ENCODE measurements at places on chromosomes 16 and 17.

DNA sequence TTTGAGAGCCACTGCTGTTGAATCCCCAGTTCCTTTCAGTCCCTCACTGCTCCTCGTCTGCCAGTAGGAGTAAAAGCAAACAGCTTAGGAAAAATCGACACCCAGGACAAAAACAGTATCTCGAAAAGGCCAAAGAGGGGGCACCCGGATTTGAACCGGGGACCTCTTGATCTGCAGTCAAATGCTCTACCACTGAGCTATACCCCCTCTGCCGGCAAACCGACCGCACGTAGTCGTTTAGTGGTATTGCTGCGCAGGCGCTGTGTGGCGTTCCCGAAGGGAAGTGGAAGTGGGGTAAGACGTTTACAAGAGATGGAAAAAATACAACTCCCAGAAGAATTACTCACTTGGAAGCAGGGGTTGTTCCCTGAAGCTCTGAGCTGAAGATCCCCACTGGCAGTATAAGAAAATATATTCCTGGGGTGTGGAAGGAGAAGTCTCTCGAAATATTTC, 2.2 kb upstream of the PLXDC1 start:
- DNase-seq, result peak; percentile 78

DNA sequence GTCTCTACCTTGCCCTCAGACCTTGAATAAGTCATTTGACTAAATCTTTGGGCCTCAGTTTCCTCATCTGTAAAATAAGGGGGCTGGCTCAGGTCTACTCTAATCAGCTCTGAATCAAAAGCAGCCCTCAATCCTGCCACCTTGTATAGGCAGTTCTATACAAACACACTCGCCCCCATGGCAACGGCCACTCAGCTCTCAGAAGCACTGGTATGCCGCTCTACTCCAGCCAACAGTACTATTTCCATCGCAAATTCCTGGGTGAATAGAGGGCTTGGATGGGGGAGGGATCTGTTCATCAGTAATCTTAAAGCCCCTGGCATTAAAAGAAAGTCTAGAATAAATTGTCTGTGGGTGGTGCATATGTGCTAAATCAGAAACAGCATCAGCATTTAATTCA, 21.2 kb upstream of the TAOK1 start:
- no peak for DNase-seq

GRCh38 chr17:80992077-80992947, 671 bp downstream of the CHMP6 start:
- DNase-seq, result no peak

- no peak for DNase-seq
Measured at GRCh38 chr17:51598824-51599223, 338.5 kb downstream of the UTP18 start.

- peak; percentile 28 for DNase-seq
Measured at GRCh38 chr16:68503334-68503733, 35.8 kb upstream of the ZFP90 start.

GRCh38 chr16:67445441-67445912, 14.6 kb downstream of the HSD11B2 start:
- no peak for DNase-seq

DNA sequence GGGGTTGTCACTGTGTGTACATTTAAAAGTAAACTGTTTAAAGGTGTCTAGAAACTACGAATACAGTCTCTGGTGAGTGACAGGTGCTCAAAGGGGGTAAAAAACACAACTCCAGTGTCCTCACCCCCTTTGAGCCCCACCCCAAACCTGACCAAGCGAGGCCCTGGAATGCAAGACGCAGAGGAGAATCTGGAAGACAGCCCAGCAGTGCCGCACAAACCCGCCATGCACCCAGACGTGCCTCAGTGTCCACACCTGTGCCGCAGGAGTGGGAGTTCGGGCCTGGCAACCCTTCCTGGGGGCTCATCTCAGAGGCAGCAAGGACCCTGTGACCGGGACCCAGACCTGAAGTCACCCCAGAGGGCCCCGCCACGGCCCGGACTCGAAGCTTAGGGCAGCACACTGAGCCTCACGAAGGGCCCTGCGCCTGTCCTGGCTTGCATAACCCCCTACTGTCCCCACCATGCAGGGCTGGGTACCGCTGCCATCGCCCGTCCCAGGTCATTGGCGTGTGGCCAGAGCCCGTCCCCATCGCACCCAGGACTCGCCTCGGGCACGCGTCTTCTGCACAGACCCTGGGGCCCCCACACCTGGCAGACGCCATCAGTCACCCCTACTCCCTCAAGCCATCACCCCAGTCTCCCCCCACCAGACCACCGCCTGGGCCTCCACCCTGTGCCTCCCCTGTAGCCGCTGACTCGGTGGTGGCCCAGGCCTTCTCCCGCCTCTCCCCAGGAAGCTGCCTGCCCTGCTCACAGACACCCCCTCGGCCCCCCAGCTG, 33.0 kb upstream of the ZC3H18 start:
- peak; percentile 15 for DNase-seq

- peak; percentile 91 for DNase-seq
Measured at GRCh38 chr17:37614391-37614790, 5.2 kb upstream of the SYNRG start.

- no peak for DNase-seq
Measured at GRCh38 chr17:38702916-38703741, 1.9 kb upstream of the MLLT6 start.

- DNase-seq, result no peak
Measured at GRCh38 chr16:66427871-66428681, 981 bp downstream of the BEAN1 start.

DNA sequence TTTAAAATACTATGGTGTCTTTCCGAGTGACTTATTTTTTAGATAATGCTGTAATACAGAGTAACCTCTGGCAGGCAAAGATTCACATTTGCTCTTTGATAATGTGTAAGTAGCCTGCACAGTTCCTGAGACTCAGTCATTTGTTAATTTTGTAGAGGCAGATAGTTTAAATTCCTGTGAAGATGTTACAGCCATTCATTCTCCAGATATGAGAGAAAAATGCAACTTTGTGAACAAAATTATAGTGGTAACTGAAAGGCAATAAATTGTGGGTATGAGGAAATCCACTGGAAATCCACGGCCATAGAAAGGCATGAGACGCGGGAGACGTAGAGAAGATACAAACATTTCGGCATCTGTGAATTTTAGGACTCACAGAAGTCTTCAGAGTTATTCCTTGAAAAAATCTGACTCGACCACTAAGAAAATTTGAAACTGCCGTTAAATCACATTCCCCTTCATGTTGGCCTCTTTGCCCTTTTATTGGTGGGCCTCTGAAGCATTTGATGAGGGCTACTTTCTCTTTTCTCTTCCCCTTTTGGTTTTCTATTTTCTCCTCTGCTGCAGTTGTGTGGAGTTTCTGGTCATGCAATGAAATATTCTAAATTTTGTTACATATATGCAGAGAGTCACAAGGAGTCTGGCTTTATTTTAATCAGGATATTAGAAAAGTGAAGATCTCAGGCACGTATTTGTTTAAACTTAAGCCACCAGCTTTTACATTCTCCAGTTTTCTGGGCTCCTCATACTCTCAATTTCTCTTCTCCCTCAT, 18.8 kb downstream of the HS3ST3A1 start:
- no peak for DNase-seq

- peak; percentile 87 for DNase-seq
Measured at GRCh38 chr17:82931699-82932517, 92.1 kb upstream of the ZNF750 start.

- no peak for DNase-seq
Measured at GRCh38 chr16:68055395-68055794, 29.8 kb upstream of the NFATC3 start.

GRCh38 chr16:70399951-70400350, 38.9 kb downstream of the ST3GAL2 start:
- DNase-seq, result no peak

GRCh38 chr17:78186692-78187595, at the start of the genes AFMID and TK1:
TSS of gene AFMID (plus strand) at chr17:78187362. CDS start at chr17:78187371, 9 bp downstream.
TSS of gene TK1 (minus strand) at chr17:78187052. CDS start at chr17:78186994, 58 bp downstream.
- DNase-seq, result peak; percentile 98

DNA sequence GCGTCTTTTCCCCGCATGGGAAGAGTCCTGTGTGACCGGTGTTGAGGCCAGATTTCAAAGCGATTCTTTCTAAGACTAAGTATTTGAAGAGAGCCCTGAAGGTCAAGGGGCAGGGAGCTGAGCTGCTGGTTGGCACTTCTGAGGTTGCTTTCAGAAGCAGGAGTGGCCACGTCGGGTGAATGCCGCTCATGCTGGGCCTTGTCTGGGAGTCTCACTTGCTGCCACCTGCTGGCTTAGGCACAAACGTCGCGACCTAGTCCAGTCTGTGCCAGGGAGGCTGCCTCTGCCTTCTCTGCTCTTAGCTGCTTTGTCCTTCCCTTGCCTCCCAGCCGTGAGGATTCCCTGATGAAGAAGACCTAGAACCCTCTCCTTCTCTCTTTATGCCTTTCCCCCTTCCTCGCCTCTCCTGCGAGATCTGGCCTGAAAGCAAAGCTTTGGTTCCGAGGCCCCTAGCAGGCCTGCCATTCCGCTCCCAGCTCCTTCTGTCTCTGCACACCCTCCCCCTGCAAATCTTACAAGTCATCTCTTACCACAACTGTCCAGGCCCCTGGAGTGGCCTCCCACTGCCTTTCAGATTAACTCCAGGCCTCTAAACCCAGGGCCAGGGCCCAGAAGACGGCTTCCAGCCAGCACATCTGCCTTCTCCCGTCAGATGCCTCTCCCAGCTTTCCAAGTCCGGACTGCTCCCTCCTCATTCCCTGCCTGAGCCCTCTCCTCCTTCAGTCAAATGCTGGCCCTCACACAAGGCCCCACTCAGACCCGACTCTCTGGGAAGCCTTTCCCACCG, 11.4 kb downstream of the CTNS start:
- peak; percentile 77 for DNase-seq

DNA sequence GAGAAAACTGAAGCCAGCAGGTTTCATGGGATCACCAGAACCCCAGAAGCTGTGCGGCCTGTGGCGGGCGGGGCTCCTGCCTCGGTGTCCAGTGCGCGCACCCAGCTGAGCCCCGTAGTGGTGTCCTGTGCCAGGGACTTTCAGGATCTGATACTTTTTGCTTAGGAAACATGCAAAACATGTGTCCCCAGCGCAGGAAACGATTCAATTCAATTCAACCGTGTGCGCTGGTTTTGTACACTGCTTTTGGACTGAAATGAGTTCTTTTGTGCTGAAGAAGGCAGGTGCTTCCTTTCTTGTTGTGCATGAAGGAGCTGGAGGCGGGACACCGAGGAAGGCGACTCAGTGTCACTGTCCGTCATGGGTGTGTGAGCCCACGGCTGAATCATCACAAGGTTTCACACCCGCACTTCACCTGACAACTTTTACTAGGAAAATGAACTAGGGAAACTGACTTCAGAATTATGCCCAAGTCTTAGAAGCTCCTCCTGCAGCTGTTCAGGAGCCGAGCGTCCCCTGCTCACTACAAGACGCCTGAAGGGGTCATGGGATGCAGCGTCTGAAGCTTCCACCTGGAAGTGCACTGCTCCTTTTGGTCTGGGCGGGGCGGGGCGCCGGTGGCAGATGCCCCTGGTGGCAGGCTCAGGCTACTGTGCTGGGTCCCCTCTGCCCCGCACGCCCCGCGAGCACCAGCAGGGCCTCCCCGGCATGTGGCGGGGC, 31.4 kb upstream of the ZNF750 start:
- peak; percentile 72 for DNase-seq

GRCh38 chr16:30700491-30700890, 1.5 kb downstream of the SRCAP start:
- no peak for DNase-seq

- DNase-seq, result peak; percentile 30
Measured at GRCh38 chr16:67403976-67404555, 10.8 kb upstream of the TPPP3 start.

DNA sequence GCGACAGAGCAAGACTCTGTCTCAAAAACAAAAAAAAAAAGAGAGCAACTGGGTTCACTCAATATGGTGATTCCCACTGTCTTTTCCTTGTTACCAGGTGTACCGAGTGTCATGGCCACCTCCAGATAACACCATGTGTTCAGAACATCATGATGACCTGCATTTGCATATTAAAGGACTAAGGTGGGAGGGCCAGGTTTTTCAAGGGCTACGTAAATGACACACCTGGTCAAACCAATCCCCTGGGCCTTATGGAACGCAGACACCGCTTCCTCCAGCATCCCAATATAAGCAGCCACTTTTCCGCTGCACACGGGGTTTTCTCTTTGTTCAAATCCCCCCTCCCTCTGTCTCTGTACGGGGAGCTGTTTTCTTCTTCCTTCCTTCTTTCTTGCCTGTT, 29.3 kb downstream of the WSCD1 start:
- DNase-seq, result no peak

GRCh38 chr17:33689725-33690124, 396.6 kb upstream of the ASIC2 start:
- no peak for DNase-seq

GRCh38 chr16:31414706-31415105, 13.5 kb downstream of the COX6A2 start:
- no peak for DNase-seq

DNA sequence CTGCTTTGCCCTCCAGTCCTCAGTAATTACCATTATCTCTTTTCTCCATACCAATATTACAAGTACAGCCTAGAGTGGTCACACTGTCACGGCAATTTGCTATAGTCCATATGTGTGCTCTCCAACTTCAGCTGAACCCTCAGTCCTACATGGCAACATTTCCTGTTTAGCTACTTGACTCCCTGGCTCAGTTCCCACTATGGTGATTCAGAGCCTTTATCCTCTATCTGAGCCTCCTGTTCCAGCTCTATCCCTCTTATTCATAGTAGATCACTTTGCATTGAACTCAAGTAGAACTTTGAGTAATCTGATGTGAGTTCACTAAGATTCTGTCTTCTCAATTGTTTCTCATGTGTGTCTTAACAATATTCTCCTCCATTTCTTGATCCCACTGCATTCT, 43.7 kb upstream of the GOSR1 start:
- peak; percentile 94 for DNase-seq

- DNase-seq, result peak; percentile 96
Measured at GRCh38 chr17:19024101-19025078, 19.8 kb upstream of the FAM83G start.

DNA sequence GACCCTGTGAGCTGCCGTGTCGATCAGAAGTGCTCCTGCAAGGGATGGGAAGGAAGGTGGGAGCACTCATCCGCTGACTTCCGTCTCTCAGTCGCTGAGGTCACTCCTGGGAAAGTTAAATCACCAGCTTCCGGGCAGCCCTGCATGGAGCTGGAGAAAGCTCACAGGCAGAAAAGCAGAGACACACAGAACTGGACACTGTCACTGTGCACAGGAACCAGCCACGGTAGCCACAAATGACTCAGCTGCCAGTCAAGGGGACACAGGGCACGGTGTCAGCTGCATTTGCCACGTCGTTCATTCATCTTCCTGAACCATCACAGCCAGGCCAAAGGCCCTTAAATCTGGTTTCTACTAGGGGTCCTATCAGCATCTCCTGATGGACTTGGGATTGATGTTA, 226.4 kb upstream of the PSMD7 start:
- no peak for DNase-seq

- no peak for DNase-seq
Measured at GRCh38 chr17:82927661-82928601, 88.1 kb upstream of the ZNF750 start.

GRCh38 chr17:35080536-35080935, 17.0 kb upstream of the RFFL start:
- DNase-seq, result no peak

Measured in epithelial cell of esophagus (primary cell).